GM12878 (cell line): ENCODE measurements at places on chromosomes 5 and 9. TPM values are rescaled to one million over a fixed set of nuclear protein-coding genes. Genes with fewer than 3 reads are reported as not detected.

The CDC20B gene
- not detected in 2 replicates for total RNA-seq

The SPATA31A1 gene
- not detected in 2 replicates for total RNA-seq

The PNPLA7 gene
- 0.43 and 0.85 TPM in 2 replicates for total RNA-seq

The WDR38 gene
- not detected in 2 replicates for total RNA-seq

The C9orf50 gene
- total RNA-seq: not detected in 2 replicates

The LURAP1L gene
- 0.58 and 0.80 TPM in 2 replicates for total RNA-seq

The FBLL1 gene
- 0.13 TPM in 1 of 2 replicates, not detected in the other for total RNA-seq

The GRXCR2 gene
- not detected in 2 replicates for total RNA-seq

The OR1Q1 gene
- not detected in 2 replicates for total RNA-seq

The MLANA gene
- not detected in 2 replicates for total RNA-seq

DNA sequence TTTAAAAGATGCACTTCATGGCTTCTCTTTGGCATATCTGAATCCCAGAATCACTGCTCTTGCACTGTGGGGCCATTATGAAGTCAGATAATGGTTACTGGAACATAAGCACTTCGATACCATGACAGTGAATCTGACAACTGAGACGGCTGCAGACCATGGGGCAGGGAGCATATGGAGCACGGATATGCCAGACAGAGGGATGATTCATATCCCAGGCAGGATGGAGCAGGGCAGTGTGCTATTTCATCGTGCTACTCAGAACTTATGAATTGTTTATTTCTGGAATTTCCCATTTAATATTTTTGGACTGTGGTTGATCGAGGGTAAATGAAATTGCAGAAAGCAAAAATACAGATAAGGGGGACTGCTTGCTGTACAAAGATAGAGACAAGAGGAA, 145.0 kb downstream of the EGFLAM start:
- no peak for DNase-seq

DNA sequence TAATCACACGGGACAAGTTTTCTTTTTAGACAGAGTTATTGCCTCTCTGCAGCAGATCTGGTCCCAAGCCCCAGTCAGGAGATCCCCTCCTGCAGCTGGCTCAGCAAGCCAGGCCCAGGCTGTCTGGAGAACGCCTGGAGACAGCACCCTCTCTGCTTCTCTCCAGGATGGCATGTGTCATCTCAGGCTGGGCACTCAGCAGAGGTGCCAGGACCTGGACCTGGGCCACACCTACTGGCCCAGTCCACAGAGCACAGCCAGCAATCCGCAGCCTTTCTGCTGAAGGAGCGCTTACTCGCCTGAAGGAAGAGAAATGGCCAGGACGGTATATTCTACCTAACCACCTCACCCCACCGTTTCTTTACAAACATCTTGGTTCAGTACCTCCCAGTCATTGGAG, 4.7 kb upstream of the TBC1D9B start:
- no peak for DNase-seq

- DNase-seq: no peak
These were observed 275.6 kb upstream of the SLC30A5 start for GRCh38 chr5:68818057-68818695.

GRCh38 chr5:56615361-56616153, 199.8 kb upstream of the MAP3K1 start:
- no peak for DNase-seq

GRCh38 chr9:107425101-107426025, 64.2 kb downstream of the KLF4 start:
- DNase-seq: no peak

DNA sequence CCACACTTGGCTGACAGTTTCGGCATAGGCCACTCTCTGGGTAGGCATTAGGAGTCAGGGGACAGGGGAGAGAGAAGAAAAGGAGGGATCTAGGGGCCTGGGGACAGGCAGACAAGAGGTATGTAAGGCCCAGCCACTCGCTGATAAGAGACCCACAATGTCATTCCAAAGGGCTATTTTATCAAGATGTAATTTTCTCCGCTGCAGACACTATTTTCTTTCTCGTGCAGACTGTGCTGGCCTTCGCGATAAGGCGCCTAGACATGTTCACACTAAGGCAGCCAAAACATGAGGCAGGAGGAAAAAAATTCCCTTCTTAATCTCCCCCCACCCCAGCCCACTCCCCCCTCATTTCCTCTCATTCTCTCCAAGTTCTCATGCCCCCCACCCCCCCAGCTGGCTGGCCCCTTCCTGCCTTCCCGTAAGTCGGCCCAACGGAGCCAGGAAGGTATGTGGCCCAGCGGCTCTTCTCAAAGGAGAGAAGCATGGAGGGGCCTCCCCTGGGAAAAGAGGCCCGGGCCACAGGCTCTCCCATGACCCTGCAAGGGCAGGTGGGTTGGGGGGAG, 44.9 kb upstream of the SYNPO start:
- no peak for DNase-seq

GRCh38 chr9:15244001-15244441, 63.0 kb downstream of the TTC39B start:
- no peak for DNase-seq

DNA sequence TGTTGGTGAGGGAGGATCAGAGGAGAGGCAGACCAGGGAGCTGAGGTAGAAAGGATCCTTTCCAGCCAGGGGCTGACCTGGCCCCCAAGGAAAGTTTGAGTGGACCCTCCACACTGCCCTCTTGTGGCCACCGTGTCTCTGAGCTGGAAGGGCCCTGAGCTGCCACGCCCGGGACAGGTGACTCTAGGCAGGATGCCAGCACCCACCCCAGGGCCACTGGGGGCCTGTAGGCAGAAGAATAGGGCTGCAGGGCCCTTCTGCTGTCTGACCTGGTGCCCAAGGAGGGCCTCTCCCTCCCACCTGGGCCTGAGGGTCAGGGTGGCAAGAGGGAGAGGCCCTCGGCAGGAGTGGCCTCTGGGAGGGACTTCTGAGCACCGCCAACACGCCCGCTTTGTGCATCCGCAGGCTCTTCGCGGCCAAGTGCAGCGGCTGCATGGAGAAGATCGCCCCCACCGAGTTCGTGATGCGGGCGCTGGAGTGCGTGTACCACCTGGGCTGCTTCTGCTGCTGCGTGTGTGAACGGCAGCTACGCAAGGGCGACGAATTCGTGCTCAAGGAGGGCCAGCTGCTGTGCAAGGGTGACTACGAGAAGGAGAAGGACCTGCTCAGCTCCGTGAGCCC, 76.8 kb downstream of the LMX1B start:
- no peak for DNase-seq

DNA sequence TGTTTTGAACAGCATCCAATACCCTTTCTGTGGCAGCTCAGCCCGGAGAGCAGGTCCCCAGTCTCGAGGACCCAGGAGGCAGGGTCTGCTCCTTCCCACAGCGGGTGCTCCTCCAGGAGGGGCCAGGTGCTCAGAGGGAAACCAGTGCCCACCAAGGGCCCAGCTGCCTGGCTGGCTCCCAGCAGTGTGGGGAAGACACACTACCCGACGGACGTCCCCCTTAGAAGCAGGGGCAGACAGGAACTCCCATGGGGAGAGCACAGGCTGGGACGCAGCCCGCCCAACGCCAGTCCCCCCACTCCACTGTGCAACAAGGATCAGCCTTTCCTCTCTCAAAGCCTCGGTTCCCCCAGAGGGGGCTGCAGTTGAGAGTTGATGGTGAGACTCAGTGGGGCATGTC, 57.6 kb downstream of the ADAMTS2 start:
- no peak for DNase-seq

DNA sequence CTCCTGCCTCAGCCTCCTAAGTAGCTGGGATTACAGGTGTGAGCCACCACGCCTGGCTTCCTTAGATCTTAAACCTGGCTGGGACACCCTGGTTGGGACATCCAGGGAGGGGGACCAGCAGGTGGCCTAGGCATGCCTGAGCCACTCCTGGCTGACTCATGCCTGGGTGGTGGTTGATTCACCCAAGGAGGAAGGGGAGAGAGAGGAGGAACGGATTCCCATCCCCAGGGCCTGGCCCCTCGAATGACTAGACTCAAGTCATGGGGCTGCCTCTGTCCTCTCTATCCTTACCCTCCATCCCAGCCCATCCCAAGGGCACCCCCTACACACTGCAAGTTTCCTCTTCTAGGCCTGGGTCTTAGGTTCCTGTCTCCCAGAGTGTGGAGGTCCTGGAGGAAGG, 12.7 kb downstream of the EEIG1 start:
- no peak for DNase-seq

- no peak for DNase-seq
These were observed 212.6 kb downstream of the ARHGAP26 start for GRCh38 chr5:142982821-142983200.

GRCh38 chr5:118565335-118565971, 422.9 kb downstream of the DTWD2 start:
- no peak for DNase-seq

DNA sequence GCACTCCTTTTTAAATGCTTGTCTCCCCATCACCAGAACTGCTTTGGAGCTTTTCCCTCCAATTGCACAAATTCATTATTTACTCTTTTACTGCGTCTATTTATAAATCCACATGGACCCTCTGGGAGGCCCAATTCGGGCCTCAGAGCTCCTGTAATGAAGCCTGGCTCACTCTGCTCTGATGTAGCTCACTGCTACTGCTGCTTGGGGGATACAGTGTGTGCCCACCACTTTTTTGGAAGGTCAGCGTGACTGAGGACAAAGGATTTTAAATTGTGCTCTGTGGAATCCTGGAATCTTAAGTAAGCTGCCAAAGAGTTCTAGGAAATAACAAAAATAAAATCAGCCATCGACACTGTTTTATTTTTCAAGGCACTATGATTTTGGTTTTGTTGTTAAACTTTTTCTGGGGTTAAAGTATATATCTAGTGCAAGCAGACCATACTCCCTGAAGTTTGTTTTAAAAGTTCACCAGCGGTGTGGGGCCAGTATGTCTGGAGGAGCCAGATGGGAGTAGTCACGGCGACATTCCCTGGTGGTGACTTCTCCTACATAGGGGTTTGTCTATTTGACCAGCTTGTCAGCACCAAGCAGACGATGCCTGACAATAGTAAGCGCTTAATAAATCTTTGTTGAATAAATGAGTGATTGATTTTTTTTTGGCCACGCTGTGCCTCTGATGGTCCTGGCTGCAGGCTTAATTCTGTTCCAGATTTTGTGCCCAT, 142.8 kb downstream of the TMEM38B start:
- DNase-seq: no peak

- DNase-seq: no peak
These were observed 989.6 kb upstream of the ARRDC3 start for GRCh38 chr5:92372766-92373165.

- no peak for DNase-seq
These were observed 60.4 kb downstream of the DAB2IP start for GRCh38 chr9:121711797-121712196.
